ENCODE measurements at places on chromosomes 4 and X. TPM values are rescaled to one million over a fixed set of nuclear protein-coding genes. Genes with fewer than 3 reads are reported as not detected.

GRCh38 chr4:42786350-42787078, 106.0 kb upstream of the GRXCR1 start:
- H3K4me1 ChIP-seq: no peaks in the 10 kb centered on the region
- H3K27ac ChIP-seq: no peak overlapping the region
- DNase-seq: no peak
- no peaks in the 10 kb centered on the region for H3K36me3 ChIP-seq

DNA sequence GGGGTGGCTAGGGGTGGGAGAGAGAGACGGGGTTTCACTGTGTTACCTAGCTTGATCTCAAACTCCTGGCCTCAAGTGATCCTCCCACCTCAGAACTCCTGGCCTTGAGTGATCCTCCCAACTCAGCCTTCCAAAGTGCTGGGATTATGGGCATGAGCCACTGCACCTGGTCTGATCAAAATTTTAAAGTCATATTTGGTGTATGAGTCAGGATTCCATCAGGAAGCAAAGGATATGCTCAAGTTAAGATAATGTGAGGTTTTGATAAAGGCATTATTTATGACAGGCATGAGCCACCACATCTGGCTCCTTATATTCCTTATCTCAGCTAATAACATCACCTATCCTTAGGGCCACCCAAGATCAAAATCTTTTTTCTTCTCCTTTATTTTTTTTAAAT, 182.0 kb downstream of the SLC4A4 start:
- no peak for DNase-seq
- no peaks in the 10 kb centered on the region for H3K36me3 ChIP-seq
- no peak overlapping the region for H3K27ac ChIP-seq
- no peak overlapping the region for H3K4me3 ChIP-seq
- no peaks in the 10 kb centered on the region for H3K4me1 ChIP-seq

GRCh38 chr4:156553659-156554058, 417.9 kb downstream of the PDGFC start:
- DNase-seq: no peak
- no peak overlapping the region for H3K27ac ChIP-seq
- no peak overlapping the region for H3K4me3 ChIP-seq
- H3K27me3 ChIP-seq: no peaks in the 10 kb centered on the region
- H3K36me3 ChIP-seq: no peaks in the 10 kb centered on the region
- H3K4me1 ChIP-seq: no peaks in the 10 kb centered on the region

- DNase-seq: no peak
- no peaks in the 10 kb centered on the region for H3K27me3 ChIP-seq
- H3K4me1 ChIP-seq: no peaks in the 10 kb centered on the region
- H3K27ac ChIP-seq: no peak overlapping the region
- H3K4me3 ChIP-seq: no peak overlapping the region
Observed at GRCh38 chr4:158410272-158410671, 111.4 kb upstream of the RXFP1 start.

Gene TAF1
- total RNA-seq: 86.7 TPM

Gene KCNE5
- not detected for total RNA-seq
